ENCODE measurements at places on chromosomes 2 and 18. TPM values are rescaled to one million over a fixed set of nuclear protein-coding genes. Genes with fewer than 3 reads are reported as not detected.

Gene SERPINB3
- total RNA-seq, result not detected

Gene IRS1
- total RNA-seq, result 24.7 TPM

Gene SLC5A7
- not detected for total RNA-seq

Gene PEX13
- 36.1 TPM for total RNA-seq

Gene APCDD1
- total RNA-seq, result 2.0 TPM

Gene YPEL5
- total RNA-seq, result 109 TPM

Gene MAPK4
- 7.5 TPM for total RNA-seq

Gene VIT
- total RNA-seq, result 0.39 TPM

Gene TUBA3E
- total RNA-seq, result 0.22 TPM

Gene RRM2
- total RNA-seq, result 18.5 TPM

Gene MAL
- 0.76 TPM for total RNA-seq

Gene RBFA
- 30.9 TPM for total RNA-seq

Gene CTNNA2
- total RNA-seq, result not detected

Measured in placental epithelial cell (primary cell).